ENCODE measurements at places on chromosomes 7 and 10. TPM values are rescaled to one million over a fixed set of nuclear protein-coding genes. Genes with fewer than 3 reads are reported as not detected.

GRCh38 chr7:148391591-148391990, 199.0 kb upstream of the C7orf33 start:
- no peak for DNase-seq

DNA sequence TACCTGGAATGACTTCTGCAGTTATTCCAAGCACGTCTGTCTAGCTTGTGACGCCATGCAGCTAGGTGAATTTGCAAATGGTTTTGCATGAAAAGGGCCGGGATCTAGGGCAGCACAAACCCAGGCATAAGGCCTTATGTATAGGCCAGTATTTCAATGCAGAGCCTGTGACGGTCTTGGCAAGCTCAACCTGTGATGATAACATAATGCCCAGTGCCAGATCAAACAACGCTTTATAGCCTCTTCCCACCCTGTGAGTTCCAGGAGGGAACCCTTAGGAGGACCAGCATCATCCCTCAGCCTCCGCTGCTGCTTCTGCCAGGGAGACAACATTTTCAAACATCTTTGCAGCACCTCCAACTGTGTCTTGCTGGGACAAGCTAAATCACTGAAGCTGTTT, 390.7 kb downstream of the INHBA start:
- no peak for DNase-seq

Gene IDI2
- total RNA-seq: not detected

Gene FANK1
- 1.0 TPM for total RNA-seq

GRCh38 chr10:110641256-110641655, 2.9 kb upstream of the RBM20 start:
- peak; percentile 76 for DNase-seq

DNA sequence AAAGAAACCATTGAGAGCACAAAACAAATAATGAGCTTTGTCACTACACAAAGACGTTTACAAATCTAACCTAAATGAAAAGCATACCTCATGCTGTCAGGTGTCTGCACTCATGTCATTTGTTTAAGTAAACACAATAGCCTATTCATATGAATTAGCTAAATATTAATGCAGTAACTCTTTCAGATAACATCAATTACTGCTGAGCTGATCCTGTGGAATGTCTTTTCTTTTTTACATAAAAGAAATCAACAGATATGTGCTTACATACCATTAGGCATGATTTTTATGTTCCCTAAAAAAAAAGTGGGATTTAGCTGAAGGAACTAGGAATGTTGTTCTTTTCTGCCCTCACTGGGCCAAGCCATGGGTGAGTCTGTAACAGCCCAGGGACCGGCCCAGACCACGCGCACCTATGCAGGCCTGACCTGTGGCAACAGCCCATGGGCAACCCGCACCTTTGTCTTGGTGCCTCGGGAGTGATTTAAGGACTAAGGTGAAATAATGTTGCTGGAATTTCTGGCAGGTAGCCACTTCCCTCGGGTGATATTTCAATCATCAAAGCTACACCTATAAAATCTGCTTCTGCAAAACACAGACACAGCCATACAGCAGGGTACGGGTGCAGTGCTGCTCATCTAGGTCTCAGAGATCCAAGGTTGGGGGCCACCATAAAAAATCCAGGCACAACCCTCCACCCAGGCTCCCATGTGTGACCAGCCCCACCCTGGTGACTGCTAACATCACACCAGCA, 44.6 kb downstream of the FGFR2 start:
- DNase-seq: no peak

- DNase-seq: no peak
Observed at GRCh38 chr7:13949445-13949844, 40.0 kb downstream of the ETV1 start.

DNA sequence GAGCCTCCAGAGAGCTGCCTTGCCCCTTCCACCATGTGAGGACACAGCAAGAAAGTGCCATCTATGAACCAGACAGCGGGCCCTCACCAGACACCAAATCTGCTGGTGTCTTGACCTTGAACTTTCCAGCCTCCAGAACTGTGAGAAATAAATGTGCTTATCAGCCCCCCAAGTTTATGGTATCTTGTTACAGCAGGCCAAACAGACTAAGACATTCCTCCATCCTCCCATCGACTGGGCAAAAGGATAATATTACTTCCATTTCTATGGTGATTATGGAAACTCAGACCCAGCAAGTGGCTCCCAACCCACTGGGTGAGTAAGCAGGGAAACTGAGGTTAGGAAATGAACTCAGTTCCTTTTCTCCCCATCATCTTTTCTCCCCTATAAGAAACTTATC, 288.4 kb downstream of the KCNMA1 start:
- no peak for DNase-seq

DNA sequence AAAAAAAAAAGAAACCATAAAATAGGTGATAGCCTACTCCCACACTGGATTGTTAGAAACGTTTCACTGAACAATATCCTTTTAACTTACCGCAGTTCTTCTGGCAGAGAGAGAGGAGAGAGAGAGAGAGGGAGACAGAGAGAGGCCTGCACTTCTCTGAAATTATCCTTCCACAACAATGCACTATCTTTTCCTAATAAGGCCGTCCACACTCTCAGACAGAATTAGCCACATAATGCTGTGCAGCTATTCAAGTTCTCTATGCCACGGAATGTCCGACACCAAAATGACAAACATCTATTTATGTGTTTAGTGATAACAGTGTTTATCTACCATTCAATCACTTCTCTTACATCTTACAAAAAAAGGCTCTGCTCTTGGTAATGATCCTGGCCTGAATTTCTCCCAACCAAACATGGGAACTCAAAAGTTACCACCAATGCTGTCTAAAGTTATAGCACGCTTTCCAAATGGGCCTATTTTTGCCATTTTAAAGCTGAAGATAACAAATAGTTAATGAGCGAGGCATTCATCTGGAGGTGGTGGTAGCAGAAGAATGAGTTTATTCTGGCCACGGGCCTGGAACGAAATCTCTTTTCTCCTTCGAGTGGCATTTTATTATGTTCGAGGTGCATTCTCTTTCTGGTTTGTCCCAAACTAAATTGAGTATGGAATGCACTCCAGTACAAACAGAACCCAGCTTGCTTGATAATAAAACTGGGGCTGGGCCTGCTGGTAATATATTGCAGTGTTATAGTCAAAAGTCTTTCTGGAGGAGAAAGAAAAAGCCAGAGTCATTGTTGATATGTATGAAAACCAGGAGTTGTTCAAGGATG, 160.2 kb upstream of the SVIL start:
- DNase-seq: no peak

DNA sequence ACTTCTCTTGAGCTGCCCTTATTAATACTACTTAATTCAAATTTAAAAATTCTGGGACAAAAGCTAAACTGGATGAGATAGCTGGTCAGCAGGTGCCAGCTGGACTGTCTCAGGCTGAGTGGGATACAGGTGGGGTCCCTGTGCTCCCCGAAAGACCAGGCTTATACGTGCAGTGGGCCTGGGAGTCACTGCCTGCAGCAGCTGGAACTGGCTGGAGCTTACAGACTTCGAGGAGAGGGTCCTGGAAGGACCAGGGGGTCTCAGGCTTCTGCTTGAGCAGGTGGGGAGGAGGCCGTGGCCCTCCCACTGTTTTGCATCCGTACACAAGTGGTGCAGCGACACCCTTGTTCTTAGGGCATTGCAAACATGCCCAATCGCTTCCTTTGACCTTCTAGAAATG, 203.7 kb downstream of the GLRX3 start:
- DNase-seq: no peak

DNA sequence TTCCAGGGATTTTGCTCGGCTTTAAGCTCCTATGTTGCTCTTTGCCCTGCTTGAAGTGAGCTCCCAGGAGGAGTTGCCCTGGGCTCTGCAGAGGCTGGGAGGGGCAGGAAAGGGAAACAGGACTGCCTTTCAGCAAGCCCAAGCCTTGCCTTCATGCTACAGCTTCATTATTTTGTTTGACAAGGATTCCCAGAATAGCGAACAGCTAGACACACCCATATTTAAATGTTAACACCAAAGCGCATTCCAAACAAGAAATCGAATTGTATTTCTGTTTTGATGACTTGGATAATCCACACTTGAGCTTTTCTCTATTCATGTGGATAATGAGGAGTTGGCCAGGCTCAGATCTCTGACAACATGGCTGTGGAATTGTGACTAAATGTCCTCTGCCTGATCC, 6.3 kb downstream of the KIAA1217 start:
- DNase-seq: no peak

GRCh38 chr7:151330181-151330580, 11.4 kb upstream of the NUB1 start:
- DNase-seq: no peak

- DNase-seq: no peak
Observed at GRCh38 chr7:133391206-133391605, 138.3 kb downstream of the EXOC4 start.

GRCh38 chr7:100466653-100467605, 2.9 kb upstream of the SPACDR start:
- no peak for DNase-seq

Gene ATOH7
- not detected for total RNA-seq

GRCh38 chr7:251005-251404, 39.0 kb upstream of the FOXL3 start:
- no peak for DNase-seq

Measured in activated CD4-positive, alpha-beta T cell treated with anti-CD3 and anti-CD28 coated beads for 36 hours (primary cell).